Brain pericyte (primary cell): ENCODE measurements at places on chromosomes 5 and 9.
A peak's percentile ranks its signal among the peaks of the same experiment; 100 is the strongest.

DNA sequence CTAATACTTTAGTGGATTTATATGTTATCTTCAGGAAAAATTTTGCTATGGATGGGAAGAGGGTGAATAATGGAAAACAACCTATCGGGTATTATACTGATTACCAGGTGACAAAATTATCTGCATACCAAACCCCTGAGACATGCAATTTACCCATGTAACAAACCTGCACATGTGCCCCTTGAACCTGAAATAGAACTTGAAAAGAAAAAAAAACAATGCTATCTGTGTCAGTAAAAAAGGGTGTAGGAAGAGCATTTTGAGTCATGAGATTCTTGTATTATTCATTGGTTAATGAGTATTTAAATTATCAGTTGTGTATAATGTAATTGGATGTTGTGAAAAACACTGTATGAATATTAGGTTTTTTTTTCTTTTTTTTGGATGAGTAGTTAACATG, 75.4 kb downstream of the PRR16 start:
- DNase-seq: no peak

GRCh38 chr5:170681013-170681433, 102.5 kb upstream of the GABRP start:
- no peak for DNase-seq

DNA sequence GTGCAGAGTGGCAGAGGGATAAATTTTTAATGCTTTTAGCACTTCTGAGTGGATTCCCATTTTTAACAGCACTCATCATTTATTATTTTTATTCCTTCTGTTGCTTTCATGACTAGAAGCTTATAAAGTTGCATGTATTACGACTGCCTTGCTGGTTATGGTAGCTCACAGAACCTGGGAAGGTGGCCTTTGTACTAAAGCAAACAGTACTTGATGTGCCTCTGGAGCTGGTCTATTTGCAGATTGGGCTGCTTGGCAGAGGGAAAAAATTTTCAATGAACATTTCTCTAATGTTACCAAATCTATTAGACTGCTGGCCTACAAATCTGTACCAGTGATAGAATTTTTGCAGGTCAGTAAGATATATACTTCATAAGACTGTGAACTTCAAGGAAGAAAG, 274.5 kb upstream of the C9orf72 start:
- DNase-seq: no peak

- DNase-seq: no peak
Measured at GRCh38 chr5:131353991-131354390, 90.1 kb downstream of the CDC42SE2 start.

- no peak for DNase-seq
Measured at GRCh38 chr5:36908544-36909260, 32.1 kb downstream of the NIPBL start.

GRCh38 chr9:125948887-125949596, 201.9 kb downstream of the PBX3 start:
- DNase-seq: no peak

DNA sequence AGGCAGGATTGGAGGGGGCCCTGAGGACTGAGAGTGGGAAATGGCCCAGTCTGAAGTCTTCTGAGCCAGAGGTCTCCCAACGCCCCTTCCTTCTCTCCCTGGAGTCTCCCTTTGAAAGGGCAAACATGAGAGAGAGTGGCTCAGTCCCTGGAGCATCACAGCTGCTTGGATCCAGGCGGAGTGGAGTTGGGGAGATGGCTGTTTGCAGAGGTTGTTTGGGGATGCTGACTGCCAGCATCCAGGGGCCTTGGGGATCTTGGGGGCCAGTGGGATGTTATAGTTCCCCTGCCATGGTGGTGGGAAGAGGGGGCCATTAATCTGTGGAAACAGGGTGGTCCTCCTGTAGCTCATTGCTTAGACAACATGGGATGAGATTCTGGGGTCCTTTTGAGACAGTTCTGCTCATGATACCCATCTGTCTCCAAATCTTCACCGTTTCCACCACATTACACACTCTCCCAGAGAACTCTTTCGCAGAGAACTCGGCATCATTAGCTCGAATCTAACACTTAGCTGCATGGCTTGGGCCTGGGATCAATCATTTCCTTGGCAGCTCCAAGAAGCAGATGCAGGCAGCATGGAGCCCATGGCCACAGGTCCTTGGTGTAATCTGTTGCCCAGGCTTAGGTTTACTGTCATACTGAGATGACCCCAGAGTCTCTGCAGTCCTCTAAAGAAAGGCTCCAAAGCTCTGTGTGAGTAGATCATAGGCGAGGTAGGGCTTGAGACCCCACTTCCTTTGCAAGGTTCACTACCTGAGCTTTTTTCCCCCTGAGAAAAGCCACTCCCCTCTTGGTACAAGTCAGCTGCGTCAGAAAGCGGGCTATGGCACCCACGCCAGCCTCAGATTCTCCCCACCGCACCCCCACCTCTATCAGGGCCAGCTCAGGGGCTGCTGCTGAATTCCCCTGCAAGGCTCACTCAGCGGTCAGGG, 54.4 kb upstream of the SH3PXD2B start:
- no peak for DNase-seq

- no peak for DNase-seq
Measured at GRCh38 chr9:7243838-7244237, 486.1 kb downstream of the KDM4C start.

DNA sequence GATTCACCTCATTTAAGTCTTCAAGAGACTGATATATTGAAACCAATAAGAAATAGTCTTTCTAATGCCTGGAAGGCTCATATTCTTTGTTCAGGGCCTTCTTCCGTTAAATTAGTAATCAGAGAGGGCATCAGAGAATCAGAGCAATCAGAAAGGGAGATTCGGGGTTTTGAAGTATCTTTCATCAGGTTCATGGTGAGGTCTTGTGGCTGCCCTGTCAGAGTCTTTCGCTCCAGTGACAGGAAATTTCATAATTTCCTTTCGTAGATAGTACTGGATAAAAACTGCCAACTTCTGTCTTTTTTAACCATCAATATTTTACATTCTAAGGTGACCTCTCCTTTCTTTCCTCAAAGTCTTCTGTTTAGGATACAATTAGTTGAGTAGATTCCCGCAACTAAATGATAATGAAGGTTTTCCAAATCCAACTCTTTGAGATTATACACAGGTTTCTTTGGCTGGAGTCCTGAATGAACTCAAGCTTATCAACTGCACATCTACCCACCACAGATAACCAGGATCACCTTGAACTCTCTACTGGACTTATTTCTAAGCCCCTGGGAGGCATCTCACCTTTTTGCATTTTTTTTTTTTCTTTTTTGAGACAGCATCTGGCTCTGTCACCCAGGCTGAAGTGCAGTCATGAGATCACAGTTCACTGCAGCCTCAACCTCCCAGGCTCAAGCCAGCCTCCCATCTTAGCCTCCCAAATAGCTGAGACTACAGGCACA, 5.5 kb downstream of the IL31RA start:
- no peak for DNase-seq

DNA sequence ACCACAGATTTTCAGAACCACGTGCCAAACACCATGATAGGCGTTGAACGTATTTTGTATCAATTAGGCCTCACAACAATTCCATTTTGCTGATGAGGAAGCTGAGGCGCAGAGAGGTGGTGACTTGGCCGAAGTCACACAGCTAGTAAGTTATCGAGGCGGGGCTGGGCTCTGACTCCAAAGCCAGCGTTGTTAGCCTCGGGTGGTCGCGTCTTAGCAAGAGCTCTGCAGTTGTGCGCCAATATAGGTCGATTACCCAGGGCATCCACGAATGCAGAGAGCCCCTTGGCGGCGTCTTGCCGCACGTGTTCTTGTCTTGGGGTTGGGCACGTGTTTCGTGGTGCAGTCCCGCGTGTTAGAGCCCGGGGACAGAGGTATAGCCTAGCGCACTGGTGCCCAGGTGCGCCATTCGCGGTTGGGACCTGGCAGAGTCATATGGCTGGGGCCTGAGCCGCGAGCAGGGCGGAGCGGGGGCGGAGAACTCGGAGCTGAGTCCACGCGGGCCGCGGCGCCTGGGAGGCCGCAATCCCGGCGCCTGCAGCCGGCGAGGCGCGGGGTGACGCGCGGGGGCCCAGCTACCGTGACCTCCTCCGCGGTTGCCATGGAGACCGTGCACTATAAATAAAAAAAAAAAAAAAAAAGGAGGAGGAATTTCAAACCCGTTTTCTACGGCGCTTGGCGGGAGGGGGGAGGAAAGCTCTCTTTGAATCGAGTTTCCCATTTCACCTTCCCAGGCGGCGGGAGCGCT, 62.3 kb downstream of the CXXC5 start:
- DNase-seq: no peak

DNA sequence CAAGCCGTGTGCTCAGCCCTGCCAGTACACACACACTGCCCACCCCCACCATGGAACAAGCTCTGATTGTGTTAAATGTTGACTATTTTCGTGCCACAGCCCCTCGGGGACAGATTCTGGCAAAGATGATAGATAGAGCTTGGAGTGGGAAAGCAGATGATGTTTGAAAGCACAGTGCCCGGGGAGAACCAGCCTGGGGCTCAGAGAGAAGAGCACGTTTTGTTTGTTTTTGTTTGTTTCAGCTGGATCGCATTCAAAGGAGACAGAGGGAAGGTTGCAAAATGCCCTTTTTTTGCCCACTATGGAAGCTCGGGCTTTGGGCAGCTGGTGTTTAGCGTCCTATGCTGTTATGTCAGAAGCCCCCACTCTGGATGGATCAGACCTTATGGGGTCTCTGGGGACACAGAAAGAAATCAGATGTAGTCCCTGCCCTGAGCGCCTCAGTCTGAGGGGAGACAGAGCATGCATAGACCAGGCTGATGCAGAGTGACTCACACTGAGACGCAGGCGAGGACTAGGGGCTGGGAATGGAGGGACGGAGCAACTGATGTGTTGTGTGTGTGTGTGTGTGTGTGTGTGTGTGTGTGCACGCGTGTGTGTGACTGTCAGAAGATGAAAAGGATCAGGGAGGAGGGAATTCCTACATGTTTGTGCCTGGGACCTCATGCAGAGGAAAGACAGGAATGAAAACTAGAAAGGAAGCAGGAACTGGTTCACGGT, 229.7 kb downstream of the MELK start:
- DNase-seq: peak; percentile 5

- no peak for DNase-seq
Measured at GRCh38 chr9:95134457-95134881, 183.0 kb downstream of the FANCC start.

GRCh38 chr9:89597711-89598362, 7.0 kb upstream of the GADD45G start:
- DNase-seq: no peak

DNA sequence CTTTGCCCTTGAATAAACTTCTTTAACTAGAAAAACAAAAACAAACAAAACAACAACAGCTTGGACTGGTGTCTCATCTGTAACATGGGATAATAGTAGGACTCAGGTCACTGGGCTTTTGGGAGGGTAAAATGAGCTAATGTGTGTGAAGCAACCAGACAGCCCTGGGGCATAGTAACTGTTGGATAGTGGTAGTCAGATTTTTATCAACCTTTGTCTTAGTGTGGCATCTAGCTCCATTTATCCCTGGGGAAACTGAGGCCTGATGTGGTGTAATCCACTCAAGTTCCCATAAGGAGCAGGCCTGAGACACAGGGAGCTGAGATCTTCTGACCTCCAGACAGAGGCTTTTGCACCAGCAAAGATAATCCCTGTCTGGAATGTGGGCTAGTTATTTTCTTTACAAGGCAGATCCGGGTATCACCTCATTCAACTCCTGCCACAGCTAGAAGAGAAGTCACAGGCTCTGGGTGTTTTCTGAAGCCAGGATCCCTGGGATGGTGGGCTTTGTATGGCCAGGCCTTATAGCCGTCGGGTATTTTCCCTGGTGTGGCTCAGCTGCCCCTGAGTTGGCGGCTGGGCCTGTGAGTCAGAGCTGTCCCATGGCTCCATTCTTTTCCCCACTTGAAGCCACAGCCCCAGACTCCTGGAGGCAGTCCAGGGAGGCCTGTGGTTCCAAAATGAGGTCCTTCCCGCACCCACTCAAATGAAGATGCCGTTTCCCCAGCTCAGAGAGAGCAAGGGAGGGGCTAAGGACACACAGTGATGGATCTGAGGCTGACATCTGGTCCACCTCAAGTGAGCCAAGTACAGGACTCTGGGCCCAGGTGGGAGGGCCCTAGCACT, 26.1 kb upstream of the CSF1R start:
- peak; percentile 68 for DNase-seq

- no peak for DNase-seq
Measured at GRCh38 chr5:121055586-121055985, 591.5 kb downstream of the PRR16 start.

DNA sequence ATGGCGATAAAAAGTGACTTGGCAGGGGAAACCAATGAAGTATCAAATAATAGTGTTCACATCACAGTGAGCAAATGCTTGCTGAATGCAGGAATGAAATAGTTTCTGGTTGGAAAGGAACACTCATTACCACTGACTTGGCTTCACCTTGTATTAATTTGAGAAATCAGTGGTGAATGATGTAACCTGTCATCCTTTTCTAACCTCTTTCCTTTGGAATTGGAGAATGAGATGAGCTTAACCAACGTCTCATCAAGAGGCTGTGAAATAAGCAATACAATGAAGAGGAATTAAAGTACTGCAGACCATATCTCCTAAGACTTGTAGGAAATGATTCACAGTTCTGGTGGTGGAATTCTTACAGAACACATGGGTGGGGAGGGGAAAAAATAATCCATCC, 192.2 kb downstream of the DMAC1 start:
- no peak for DNase-seq

DNA sequence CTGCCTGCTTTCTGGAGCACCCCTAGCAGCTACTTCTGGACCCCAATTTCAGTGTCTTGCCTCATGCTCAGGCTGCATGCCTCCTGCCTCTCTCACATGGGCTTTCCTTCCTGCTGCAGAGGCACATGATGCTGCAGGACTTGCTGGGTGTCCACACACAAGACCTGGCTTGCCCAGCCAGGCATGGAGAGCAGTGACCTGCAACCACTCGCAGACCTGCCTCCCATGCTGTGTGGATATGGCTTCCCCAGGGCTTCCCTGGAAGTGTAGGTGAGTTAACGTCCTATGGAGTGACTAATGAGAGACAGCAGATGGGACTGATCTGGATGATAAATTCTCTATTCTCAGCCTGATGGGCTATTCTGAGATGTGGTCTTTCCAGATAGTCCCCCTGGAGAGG, 53.2 kb upstream of the SMIM32 start:
- no peak for DNase-seq

DNA sequence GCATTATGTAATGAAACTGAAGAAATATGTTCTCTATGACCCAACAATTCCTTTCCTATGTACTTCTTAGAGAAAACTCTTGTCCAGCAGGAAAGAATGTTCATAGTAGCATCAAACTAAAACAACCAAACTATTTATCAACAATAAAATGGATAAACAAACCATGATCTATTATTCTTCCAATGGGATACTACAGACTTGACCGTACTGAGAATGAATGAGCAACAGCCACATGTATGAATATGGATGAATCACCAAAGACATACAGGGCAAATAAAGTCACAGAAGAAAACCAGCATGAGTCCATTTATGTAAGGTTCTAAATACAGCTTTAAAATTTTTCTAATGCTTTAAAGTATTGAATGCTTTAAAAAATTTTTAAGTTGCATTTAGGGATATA, 73.6 kb upstream of the SUSD1 start:
- DNase-seq: peak; percentile 3

GRCh38 chr9:112341730-112342129, 8.3 kb upstream of the PTBP3 start:
- DNase-seq: no peak

DNA sequence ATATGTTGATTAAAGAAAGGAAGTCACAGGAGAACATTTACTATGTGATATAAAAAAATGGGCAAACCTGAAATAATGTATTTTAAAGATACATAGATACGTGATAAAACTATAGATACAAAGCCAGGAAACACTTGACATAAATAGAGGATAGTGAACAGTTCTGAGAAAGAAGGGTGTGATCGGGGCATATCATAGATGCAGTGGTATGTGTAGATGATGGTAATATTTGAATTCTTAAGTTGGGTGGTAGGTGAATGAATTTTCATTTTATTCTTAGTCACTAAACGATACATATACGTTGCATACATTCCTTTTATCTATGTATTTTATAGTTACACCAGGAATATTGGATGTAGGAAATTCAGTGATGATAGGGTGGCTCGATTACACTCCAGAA, 138.7 kb upstream of the ARRDC3 start:
- no peak for DNase-seq
